A549 treated with RU486 at 1 μM for 4 hours (cell line): ENCODE measurements at places on chromosomes 7 and 10. TPM values are rescaled to one million over a fixed set of nuclear protein-coding genes. Genes with fewer than 3 reads are reported as not detected.

Gene COL17A1
- 2.0 to 2.8 TPM (median 2.3 TPM) in 5 replicates for total RNA-seq

Gene CLDN3
- 1.4 to 3.4 TPM (median 2.9 TPM) in 5 replicates for total RNA-seq

Gene GATAD1
- total RNA-seq = 14.5 to 20.3 TPM (median 19.1 TPM) in 5 replicates

Gene SLC16A12
- 0.05 TPM in 1 of 5 replicates, not detected in the others for total RNA-seq

Gene SMNDC1
- 48.8 to 54.1 TPM (median 50.9 TPM) in 5 replicates for total RNA-seq

Gene CYP3A7
- not detected in 5 replicates for total RNA-seq

Gene C10orf62
- not detected in 5 replicates for total RNA-seq

Gene STOX1
- total RNA-seq = 0.60 to 0.90 TPM (median 0.81 TPM) in 5 replicates

Gene PRKAR2B
- 1.7 to 3.9 TPM (median 3.3 TPM) in 5 replicates for total RNA-seq

Gene GBX1
- 0.17 to 0.45 TPM in 2 of 5 replicates, not detected in the others for total RNA-seq

Gene NACAD
- 0.12 to 0.48 TPM (median 0.29 TPM) in 5 replicates for total RNA-seq

Gene GTPBP10
- 16.5 to 26.9 TPM (median 23.2 TPM) in 5 replicates for total RNA-seq

Gene METTL2B
- total RNA-seq = 20.4 to 28.2 TPM (median 22.4 TPM) in 5 replicates

Gene VWDE
- total RNA-seq = 0.18 to 0.99 TPM (median 0.40 TPM) in 5 replicates

Gene TMEM236
- 0.03 to 0.07 TPM (median 0.06 TPM) in 5 replicates for total RNA-seq

Gene EXOC4
- total RNA-seq = 18.4 to 24.0 TPM (median 20.5 TPM) in 5 replicates

Gene TMEM254
- total RNA-seq = 17.3 to 21.3 TPM (median 18.8 TPM) in 5 replicates

Gene MBL2
- not detected in 5 replicates for total RNA-seq

Gene CD36
- 0.06 to 0.29 TPM (median 0.15 TPM) in 4 of 5 replicates, not detected in the other for total RNA-seq

Gene PTPN20
- 3.1 to 4.3 TPM (median 3.6 TPM) in 5 replicates for total RNA-seq

Gene ZNF487
- total RNA-seq = 6.1 to 8.9 TPM (median 7.4 TPM) in 5 replicates
